NCI-H774 (cell line): ENCODE measurements at places on chromosomes 4 and X.

GRCh38 chrX:56762707-56763555 lies 33.9 kb downstream of the NBDY start:
- no peak for DNase-seq

DNA sequence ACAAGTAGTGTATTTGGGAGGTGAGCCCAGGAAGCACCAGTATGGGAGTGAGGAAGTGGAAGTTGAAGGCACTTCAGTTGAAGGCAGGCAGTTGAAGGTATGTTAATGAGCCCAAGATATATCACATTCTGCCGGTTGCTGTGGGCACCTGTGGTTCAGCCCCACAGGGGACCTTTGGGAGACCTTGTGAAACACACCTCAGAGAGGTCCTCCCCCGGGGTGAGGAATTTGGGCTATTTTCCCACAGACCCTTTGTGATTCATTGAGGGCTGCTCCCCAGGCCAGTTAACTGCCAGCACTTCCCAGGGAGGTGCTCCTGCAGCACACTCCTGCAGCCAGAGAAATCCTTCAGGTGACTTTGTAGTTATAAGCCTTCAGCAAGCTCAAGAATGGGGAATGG lies 45.9 kb downstream of the PTCHD1 start:
- DNase-seq, result no peak

GRCh38 chrX:151984328-151984727 lies 9.9 kb upstream of the GABRE start:
- DNase-seq, result no peak

- DNase-seq, result no peak
These were observed 14.2 kb downstream of the LRBA start for GRCh38 chr4:151000747-151001429.

DNA sequence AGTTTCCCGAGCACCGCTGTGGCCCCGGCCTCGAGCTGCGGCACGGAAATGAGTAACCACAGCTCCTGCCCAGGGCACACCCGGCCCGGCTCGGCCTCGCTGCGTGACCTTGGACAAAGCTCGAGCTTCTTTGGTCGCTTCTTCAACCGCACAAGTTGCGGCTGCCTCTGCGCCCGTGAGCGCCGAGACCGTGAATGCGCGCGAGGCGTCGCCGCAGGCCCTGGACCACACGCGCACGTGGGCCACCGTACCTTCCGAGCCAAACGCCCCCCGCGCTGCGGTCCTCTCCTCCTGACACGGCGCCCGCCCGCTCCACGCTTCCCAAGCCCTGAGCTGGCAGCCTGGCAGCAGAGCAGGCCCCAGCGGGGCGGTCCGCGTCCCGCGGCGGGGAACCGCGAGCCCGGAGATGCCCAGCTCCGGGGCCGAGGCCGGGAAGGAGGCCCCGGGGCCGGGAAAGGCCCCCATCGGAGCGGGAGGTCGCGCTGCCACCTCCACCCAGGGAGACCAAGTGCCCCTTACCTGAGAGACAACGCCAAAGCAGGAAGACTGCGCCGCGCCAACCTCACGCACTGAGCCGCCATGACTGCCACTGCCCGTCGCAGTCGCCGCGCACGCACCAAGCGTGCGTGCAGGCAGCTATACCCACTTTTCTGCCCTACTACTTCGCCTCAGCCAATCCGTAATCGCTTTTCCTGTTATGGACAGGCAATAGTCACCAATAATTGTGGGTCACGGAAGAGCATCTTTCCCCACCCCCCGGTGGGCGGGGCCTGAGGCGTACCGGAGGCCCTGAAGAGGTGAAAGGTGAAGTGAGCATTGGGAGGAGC lies at the start of gene GRPEL1:
Gene GRPEL1, minus strand, starts transcription at position 613 of the 827 bp plus-strand sequence. Its CDS starts 32 bp downstream, at position 581.
- peak; percentile 98 for DNase-seq

DNA sequence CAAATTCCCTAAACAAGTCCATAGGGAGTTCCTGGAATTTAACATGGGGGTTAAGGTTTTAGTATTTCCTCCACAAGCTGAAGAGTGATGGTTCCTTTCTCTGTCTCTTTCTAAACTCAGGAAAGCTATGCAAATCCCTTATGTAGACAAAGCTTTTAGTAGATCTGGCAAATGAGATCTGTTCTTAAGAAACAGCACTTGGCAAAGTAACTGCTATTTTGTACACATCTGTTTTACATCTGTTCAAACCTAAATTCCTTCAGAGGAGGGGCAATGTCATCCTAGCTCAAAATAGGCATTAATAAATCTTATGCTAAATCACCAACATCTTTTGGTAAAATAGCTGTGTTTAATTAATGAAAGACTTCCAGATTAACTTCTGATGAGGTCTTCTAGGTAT lies 137.8 kb upstream of the TBC1D9 start:
- DNase-seq, result no peak

GRCh38 chr4:17468619-17469221 lies 43.2 kb downstream of the QDPR start:
- no peak for DNase-seq
